CMK (cell line): ENCODE measurements at places on chromosomes 13 and 19.

DNA sequence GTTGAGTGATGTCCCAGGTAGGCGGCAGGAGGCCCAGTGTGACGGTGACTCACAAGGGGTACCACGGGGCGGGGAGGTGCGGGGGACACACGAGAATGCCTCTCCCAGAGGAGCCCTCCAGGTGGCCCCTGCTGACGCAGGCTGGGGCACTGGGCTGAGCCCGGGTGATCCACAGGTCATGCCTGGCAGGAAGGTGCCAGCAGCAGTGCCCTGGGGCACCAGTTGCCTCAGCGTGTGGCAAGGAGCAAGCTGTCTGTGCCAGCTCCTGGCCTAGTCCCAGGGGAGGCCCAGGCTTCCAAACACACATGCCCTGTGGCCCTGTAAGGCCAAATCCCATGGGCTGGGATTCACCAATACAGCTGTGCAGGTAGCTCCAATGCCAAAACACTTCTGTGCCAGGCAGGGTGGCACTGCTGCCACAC lies 28.0 kb downstream of the AKT2 start:
- no peak for DNase-seq

- DNase-seq: no peak
Measured at GRCh38 chr19:38375748-38376147, 1.4 kb downstream of the PSMD8 start.

GRCh38 chr19:29785955-29786589 lies 25.7 kb upstream of the CCNE1 start:
- no peak for DNase-seq

DNA sequence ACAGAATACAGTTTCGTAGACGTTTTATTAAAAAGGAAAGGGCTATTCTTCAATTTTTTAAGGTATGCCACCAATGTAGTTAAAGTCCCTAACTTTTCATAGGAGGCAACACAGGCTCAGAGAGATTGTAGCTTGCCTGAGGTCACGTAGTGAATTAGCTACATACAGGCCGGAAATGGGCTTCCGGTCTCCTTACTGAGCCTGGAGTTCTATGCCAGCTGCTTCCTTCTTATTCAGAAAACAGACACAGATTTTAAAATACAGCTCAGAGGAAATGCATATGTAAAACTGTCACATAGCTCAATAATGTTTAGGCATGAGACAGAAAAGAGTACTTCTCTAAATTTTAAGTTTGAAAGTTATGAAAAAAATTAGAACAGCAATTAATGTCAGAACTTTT lies 85.4 kb upstream of the TUBA3C start:
- DNase-seq: no peak

GRCh38 chr19:41233748-41234240 lies 14.8 kb downstream of the AXL start:
- peak; percentile 25 for DNase-seq

GRCh38 chr19:51715850-51716249 lies 7.9 kb downstream of the HAS1 start:
- DNase-seq: no peak

- no peak for DNase-seq
Measured at GRCh38 chr13:48437371-48437770, 24.5 kb upstream of the LPAR6 start.

GRCh38 chr13:64052521-64052920 lies 2636.9 kb upstream of the PCDH20 start:
- peak; percentile 98 for DNase-seq

DNA sequence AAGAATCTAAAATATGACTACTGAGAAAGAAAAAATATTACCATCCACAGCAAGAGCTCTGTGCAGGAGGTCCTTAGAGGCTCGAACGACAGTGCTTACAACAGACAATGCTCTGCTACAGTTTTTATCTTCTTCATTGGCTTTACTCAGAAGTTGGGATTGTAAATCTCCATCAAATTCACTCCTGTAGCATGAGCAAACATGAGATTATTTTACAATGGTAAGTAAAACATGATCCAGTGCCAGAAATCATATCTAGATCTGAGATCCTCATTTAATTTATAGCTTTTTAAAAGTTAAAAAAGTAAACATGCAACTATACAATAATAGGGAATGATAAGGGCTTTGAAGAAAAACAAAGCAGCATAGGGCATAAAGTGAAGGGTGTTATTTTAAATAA lies 144.5 kb upstream of the FBXL3 start:
- no peak for DNase-seq

DNA sequence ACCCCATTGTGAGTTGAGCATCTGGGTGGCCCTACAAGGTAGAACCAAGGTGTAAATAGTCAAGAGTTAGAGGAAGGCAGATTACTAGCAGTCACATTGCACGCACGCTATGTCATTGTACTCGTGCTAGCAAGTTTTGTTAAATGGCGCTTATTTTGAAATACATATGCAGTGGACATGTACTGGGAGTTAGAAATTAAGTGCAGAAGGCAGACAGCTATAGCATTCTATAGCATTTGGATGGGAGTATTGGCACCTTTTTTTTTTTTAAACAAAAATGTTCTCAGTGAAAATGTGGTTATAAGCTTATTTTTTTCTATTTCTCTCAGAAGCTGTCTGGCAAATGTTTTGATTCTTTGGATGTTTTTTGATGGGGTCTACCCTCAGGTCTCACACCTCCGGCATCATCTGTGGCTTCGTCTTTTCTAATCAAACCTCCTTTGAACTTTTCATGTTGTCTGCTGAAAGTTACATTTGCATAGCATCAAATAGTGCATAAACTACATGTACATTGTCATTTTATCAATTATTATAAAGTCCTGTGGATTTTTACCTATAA lies 68.1 kb downstream of the ARHGEF7 start:
- DNase-seq: no peak

- DNase-seq: no peak
Measured at GRCh38 chr19:50632151-50632835, 7.4 kb downstream of the SYT3 start.

- DNase-seq: no peak
Measured at GRCh38 chr13:50141375-50141975, 126.2 kb downstream of the KCNRG start.
